Activated CD4-positive, alpha-beta memory T cell treated with anti-CD3 and anti-CD28 coated beads for 36 hours (primary cell): ENCODE measurements at places on chromosomes 1 and 21. TPM values are rescaled to one million over a fixed set of nuclear protein-coding genes. Genes with fewer than 3 reads are reported as not detected.
A peak's percentile ranks its signal among the peaks of the same experiment; 100 is the strongest.

DNA sequence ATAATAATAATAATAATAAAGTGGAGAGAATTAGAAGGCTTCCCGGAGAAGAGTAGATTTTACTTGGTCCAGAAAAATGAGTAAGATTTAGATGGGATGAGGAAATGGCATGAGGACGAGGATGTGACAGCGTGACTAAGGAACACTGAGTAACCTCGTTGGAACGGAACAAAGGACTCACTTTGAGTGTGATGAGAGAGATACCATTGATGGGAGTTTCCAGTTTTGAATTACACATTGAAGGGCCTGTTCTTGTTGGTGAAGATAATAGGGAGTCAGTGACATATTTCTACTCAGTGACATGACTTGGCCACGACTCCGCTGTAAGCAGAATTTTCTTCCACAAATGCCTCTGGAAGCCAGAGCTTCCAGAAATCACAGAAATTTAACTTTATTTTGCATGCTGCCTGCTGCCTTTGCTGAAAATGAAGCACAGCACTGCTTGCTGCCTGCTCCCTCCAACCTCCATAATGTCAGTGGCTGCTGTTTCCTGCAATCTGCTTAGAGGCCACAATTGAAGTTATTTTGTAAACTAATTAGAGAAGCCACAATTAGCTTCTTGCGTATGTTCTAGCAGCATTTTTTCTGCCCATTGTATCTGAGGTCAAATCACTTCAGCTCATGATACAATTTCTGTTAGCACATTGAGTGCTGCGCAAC, 33.7 kb upstream of the FBXO28 start:
- DNase-seq = no peak

DNA sequence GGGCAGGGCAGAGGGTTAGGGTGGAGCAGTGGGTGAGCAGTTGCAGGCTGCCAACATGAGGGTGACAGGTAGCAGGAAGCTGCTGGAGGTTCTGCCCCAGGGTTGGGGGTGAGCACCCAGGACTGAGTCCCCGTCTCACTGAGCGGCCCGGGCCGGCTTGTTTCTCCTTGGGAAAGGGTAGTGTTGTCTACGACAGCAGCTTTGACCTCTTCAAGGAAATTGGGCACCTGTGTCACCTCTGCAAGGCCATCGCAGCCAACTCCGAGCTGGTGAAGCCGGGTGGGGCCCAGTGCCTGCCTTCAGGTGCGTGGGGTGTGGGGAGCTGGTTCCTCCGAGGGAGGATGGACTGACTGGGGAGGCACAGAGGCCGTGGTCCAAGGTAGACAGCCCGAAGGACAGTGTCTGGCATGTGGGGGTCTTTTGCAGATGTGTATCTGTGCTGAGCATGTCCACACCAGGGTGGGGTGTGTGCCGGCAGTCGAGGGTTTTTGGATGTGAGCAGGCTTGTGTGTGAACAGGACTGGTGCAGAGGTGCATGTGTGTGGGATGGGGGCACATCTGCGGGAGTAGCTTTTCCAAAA, 51.9 kb downstream of the DISP3 start:
- DNase-seq = peak; percentile 5

GRCh38 chr1:63328781-63329180, 6.4 kb downstream of the FOXD3 start:
- no peak for DNase-seq

GRCh38 chr1:15013767-15014166, 139.8 kb upstream of the TMEM51 start:
- DNase-seq = no peak

DNA sequence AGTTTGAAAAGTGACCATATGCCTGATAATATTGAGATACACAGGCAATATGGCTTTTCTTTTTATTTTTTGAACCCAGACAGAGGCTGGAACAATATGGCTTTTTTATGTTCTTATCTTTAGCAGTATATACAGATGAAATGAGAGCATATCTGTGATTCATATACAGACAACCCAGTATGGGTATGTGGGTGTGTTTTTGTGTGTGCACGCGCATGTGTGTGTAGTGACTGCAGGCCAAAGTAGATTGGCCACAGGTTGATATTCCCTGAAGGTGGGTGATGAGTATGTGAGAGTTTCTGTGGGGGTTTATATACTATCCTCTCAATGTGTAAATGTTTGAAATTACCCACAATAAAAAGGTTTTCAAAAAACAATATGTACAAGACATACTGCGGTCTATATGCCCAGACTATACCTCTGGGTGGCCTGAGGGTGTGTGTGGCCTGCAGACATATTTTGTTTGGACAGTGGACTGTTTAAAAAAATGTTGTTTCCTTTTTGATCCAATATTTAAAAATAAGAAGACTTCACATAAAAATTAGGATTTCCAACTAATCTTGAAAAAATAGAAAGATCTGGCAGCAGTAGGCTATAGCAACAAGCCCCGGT, 26.3 kb upstream of the TIAM1 start:
- no peak for DNase-seq

DNA sequence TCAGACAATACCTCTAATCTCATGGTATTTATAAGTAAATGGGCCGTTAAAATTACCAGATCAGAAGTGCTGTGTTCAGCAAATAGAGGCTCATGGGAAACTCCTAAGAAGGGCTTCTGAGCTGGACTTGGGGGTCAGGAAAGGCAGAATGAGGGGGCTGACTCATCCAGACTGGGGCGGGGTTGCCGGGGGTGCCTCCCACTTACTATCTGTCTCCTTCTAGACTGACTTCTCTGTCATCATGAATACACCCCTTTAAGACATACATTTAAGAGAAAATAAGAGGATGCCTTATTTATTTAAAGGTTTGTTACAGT, 96.0 kb upstream of the ERRFI1 start:
- DNase-seq = no peak

DNA sequence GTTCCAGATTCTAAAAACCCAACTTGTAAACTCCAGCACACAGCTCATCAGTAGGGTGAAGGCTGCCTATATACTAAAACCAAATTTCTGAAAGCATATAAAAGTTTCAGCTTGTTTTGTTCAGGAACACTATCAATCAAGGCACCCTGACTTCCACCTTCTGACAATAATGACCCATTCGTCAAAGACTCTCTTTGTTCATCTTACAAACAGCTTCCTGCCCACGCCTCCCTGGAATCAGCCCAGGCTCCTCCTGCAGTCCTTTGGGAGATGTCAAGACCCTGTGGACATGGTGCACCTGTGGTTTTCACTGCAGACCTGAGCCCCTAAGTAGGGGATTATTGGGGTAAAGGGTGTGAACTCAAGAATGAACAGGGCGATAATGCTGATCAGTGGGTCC, 178.9 kb upstream of the CAMK1G start:
- no peak for DNase-seq

DNA sequence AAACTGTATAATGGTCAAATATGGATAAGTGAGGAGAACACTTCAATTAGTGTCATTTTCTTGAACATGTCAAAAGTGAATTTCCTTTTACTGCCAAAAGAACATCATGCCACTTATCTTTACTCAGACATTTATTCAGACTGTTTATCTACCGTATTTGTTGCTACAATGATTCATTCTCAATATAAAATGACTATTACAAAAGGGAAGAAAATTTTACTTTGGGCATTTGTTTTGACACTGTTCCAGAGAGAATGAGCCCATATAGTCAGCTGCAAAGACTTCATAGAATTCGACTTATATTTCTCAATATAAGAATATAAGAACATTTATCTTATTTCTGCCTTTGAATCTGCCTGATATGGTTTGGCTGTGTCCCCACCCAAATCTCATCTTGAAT, 1699.1 kb downstream of the BRINP3 start:
- DNase-seq = no peak

GRCh38 chr1:16348414-16349182, 3.7 kb downstream of the FBXO42 start:
- DNase-seq = no peak

- DNase-seq = no peak
These were observed 40.7 kb upstream of the LYPLAL1 start for GRCh38 chr1:219132939-219133338.

- no peak for DNase-seq
These were observed 117.3 kb upstream of the IRF2BP2 start for GRCh38 chr1:234727018-234727940.

- DNase-seq = no peak
These were observed 19.9 kb upstream of the RGS4 start for GRCh38 chr1:163049296-163049695.

DNA sequence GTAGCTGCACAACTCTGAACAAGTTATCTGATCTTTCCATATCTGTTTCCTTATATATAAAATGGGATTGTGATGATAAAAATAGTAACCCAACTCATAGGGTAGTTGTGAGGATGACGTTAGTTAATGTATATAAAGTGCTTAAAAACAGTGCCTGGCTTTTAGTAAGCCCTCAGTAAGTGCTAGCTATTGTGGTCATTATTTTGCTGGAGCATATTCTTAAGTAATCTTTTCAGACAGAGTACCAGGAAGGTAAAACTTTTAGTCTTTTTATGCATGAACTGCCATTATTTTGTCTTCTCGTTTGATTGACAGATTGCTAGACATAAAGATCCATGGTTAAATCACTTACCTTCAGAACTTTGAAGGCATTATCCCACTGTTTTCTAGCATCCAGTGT, 62.5 kb upstream of the SIM2 start:
- DNase-seq = no peak

DNA sequence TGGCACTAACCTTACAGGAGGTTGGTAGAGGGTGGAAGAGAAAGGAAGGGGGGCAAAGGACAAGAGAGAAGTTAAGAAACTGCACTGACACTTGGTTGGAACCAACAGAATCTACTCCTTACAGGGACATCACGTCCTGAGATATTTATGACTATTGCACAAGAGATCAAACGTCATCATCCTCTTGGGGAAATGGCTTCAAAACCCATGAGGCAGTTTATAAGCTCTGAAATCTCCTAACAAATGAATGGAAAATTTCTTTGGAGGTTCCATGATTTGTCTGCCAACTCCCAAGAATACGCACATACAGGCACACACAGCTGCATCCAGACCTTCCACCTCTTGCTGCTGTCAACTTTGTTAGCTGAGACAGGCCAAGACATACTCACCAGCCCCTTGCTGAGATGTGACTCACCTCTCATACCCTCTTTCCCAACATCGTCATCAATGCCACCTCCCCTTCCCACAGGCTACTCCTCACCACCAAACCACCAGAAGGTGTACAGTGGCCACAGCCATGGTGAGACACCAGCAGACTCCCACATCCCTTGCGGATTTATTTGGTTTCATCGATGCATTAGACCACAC, 135.5 kb downstream of the SETD4 start:
- DNase-seq = peak; percentile 48

GRCh38 chr1:29243023-29243870, 6.9 kb downstream of the PTPRU start:
- DNase-seq = no peak

DNA sequence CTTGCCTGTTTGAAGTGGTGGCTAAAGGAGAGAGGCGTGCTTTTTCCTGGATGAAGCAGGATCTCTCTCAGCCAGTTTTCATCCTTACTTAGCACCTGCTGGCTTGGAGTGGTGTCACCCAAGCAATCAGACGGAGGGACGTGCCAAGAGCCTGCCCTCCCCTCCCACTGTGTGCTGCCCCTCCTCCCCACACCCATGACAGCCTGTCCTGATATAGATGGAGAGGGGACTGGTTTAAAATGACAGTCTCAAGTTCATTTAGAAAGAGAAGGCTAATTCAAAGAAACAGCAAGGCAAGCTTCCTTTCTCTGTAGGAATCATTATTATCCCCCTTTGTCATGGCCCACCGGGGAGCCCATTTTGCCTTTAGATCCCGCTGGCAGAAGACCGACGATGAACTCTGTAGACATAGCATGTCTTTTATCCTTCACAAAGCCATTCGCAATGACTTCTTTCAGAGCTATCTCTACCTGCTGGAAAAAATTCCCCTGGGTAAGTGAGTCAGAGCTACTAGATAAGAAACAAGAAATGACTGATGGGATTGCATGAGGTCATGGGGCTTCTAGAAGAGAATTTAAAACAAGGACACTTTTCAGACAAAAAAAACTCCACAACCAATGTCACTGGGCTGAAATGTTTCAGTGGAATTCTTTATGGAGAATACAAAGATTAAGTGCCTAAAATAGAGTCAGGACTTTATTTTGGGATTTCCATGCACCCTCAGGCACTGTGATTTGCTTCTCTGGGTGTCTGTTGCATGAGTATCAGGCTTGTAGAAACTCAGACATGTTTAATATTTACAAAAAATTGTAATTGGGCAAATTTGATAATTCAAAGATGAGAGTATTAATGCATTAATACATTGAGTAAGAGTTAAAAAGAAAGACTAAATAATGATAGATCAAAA, at the start of gene NTMT2:
TSS of gene NTMT2 (plus strand) at position 190 of the 907 bp plus-strand sequence. CDS start at position 339, 149 bp downstream.
- DNase-seq = no peak

DNA sequence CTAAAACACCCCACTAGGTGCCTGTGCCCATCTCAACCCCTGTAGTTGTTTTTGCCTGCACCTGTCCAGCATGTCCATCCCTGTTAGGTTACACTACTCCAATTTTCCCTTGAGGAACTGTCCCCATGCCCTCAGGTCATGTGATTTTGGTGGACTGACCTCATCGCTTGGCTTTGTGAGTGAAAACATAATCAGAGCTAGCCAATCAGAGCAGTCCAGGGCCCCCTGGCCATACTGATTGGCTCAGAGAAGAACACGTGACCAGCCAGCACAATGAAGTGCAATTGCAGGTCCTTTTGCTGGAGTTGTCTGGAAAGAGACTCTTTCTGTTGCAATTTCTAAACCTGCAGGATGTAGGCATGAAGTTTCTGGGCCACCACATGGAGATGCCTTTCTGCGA, 303.3 kb upstream of the PROX1 start:
- DNase-seq = no peak

DNA sequence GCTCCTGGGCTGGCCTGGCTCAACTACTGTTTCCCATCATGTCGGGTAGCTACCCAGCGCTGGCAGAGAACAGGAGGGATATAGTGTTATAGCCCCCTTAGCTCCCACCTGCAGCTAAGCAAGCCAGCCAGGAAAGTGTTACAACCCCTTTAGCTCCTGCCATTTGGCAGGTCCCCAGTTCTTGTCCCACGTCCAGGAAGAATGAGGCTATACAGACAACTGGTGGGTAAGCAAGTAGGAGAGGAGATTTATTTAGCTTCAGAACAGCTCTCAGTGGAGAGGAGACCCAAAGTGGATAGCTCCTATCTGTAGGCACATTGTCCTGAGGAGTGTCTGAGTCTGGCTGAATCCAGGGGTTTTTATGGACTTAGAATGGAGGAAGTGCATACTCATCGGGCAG, 741.1 kb upstream of the B3GALT2 start:
- DNase-seq = no peak

- no peak for DNase-seq
These were observed 3.2 kb downstream of the UBQLN4 start for GRCh38 chr1:156050376-156050775.

The ZNF697 gene
- 0.62 TPM for total RNA-seq

The DTL gene
- 88.2 TPM for total RNA-seq

The TMOD4 gene
- total RNA-seq = 2.7 TPM

The BRINP3 gene
- not detected for total RNA-seq

The FAM177B gene
- not detected for total RNA-seq

The C1orf50 gene
- total RNA-seq = 7.6 TPM

The DENND2C gene
- 0.90 TPM for total RNA-seq

The FTCD gene
- not detected for total RNA-seq

The PTBP2 gene
- total RNA-seq = 9.2 TPM

The FCRL2 gene
- not detected for total RNA-seq

The SIM2 gene
- 2.2 TPM for total RNA-seq

The ERICH3 gene
- total RNA-seq = not detected
